Nucleus accumbens (tissue), 56 donors: ENCODE measurements at places on chromosomes 4 and X.

- no peak for DNase-seq
Observed at GRCh38 chrX:153688071-153688470, 345 bp downstream of the SLC6A8 start.

DNA sequence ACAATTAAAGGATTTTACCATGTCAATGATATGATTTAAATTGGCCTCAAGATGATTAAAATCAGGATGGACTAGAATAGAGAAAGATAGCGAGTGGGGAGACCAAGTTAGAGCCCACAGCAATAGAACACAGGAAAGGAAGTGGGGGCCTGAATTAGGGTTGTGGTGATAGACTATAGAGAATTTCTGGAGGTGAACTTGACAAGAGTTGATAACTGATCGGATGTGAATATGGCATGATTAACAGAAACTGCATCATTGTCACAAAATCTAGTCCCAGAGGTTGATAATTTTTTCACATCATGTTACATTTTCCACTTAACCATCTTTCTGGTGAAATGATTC, 26.3 kb upstream of the TRPC3 start:
- no peak for DNase-seq

GRCh38 chrX:34915463-34916225, 27.0 kb upstream of the FAM47B start:
- DNase-seq = no peak

GRCh38 chr4:87851332-87851731, 18.6 kb downstream of the MEPE start:
- no peak for DNase-seq

- DNase-seq = no peak
Observed at GRCh38 chr4:38084877-38085711, 124.9 kb downstream of the PTTG2 start.

DNA sequence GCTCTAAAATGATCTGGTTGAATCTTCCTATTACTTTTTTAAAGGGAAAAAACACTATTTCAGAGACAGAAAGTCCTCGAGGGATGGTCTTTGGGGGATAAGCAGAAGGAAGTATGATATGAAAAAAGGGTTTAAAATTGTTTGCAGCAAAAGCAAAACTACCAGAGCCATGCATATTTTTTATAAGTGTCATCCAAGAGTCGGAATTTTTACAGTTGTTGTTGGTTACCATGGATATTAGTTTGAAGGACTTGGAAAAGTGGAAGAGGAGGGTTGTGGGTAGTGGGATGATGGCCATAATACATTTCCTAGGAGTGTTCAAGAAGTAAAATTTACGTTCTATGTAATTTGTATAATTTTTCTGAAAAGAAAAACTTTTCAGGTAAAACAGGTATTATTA, 134.4 kb downstream of the PCDH7 start:
- DNase-seq = no peak

GRCh38 chr4:183637461-183637860, 21.5 kb downstream of the RWDD4 start:
- no peak for DNase-seq

- DNase-seq = no peak
Observed at GRCh38 chrX:15971696-15972095, 117.1 kb upstream of the AP1S2 start.

DNA sequence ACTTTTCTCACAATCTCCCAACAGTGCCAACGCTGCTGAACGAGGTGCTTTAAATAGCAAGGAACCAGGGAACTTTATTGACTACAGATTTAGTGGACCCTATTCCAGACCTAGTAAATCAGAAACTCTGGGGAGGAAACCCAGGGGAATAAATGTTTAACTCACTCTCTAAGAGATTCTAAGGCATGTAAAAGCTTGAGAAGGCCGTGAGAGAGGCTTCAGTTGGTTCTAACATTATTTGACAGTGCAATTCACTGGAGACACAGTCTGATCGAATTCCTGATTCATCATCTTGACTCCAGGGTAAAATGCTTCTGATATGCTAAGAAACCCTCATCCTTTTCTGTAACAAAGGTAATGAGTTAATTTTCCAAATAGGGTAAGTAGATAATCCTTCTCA, 494.4 kb downstream of the KCNIP4 start:
- no peak for DNase-seq

- DNase-seq = no peak
Observed at GRCh38 chrX:153590961-153591956, 7.7 kb downstream of the CCNQ start.

GRCh38 chrX:124086411-124086810, 124.9 kb downstream of the STAG2 start:
- DNase-seq = no peak

- peak; percentile 42 for DNase-seq
Observed at GRCh38 chrX:129726307-129727111, 12.3 kb upstream of the XPNPEP2 start.

GRCh38 chr4:3074846-3075651, 568 bp downstream of the HTT start:
- DNase-seq = peak; percentile 55

DNA sequence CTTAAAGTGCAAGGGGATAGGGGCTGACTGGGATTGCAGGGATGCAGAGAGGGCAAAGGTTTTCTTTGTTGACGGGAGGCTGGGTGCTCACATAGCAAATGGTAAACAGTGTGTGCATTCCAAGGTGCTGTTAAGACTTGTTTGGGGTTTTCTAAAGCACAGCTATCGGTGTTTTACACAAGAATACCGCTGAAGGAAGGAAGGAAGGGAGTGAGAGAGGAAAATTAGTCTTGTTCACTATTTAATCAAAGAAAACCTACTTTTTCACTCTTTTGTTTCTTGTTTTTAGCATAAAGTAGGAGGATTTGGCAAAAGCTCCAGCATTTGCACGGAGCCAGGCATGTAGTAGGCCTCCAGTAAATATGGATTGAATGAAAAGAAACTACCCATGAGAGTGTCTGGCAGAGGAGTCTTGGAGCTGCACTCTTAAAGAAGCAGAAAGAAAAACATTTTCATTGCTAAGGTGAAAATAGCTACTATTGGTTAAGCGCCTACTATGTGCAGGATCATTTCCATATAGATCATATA, 99.7 kb downstream of the FIP1L1 start:
- DNase-seq = no peak

DNA sequence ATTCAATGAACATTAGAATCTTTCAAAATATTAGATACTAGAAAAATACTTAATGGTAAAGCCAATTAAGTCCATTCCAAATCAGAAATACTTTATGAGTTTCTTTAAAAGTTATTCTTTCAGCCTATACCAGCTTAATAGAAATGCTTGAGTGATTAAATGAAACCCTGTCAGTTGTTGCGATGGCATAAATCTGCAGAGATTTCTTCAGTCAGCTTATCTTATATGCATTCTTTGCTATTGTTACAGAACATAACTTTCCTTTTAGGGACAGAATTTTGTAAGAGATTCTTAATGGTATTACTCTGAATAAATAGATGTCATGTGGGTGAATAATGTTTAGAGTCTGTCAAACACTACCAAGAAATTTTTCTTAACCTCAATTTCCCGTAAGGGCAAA, 325.0 kb upstream of the HAND2 start:
- no peak for DNase-seq

GRCh38 chr4:158818560-158819140, 49.8 kb downstream of the FNIP2 start:
- DNase-seq = no peak

DNA sequence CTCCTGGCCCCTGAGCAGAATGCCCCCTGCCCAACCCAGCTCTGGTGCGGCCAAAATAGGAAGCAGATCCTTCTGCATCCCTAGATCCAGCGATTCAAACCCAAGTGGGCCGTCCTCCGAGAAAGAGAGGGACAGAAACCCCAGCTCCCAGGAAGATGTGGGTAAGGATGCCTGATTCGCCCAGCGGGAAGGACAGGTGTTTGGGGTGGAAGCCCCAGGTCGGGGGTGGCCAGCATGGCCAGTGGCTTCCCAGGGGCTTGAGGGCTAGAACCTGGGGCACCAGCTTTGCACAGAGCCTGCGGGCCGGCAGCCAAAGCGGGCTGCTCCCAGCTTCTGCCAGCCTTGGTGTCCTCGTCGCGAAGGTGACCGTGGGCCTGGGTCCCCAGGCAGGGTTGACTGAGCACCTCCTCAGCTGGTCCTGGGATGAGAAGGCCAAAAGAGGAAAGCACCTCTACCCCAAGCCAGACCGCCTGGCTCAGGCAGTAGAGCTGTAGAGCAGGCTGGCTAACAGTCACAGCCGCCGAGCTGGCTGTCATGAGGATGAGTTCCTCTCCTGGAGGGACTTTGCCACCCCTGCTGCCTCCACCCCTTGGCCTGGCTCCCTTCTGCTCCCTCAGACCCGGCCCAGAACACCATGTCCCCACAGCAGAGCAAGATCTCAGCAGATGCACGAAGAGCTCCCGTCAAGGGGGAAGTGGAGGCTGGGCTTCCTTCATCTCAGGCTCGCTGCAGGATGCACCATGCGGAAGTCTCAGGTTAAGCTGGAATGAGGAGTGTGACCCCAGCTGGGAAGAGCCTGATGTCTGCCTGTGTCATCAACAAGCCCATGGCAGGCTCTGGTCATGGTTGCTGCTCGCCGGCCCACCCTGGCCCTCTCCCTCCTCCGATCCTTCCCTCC, 59.9 kb downstream of the CPZ start:
- DNase-seq = no peak

DNA sequence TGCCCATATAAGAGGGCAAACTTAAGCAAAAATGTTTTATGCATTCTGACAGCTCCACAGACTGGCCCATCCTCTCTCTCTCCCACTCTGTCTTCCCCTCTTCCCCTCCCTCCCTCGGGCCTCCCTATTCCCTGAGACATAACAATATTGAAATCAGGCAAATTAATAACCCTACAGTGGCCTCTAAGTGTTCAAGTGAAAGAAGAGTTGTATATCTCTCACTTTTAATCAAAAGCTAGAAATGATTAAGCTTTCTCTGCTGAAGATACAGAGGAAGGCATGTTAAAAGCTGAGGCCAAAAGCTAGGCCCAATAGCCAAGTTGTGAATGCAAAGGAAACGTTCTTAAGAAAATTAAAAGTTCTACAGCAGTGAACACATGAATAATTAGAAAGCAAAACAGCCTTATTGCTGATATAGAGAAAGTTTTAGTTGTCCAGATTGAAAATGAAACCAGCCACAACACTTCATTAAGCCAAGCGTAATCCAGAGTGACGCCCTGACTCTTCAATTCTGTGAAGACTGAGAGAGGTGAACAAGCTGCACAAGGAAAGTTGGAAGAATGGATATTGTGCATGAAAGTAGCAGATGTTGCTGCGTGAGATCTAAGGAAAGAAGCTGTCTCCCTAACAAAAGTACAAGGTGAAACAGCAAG, 54.9 kb downstream of the USO1 start:
- no peak for DNase-seq

DNA sequence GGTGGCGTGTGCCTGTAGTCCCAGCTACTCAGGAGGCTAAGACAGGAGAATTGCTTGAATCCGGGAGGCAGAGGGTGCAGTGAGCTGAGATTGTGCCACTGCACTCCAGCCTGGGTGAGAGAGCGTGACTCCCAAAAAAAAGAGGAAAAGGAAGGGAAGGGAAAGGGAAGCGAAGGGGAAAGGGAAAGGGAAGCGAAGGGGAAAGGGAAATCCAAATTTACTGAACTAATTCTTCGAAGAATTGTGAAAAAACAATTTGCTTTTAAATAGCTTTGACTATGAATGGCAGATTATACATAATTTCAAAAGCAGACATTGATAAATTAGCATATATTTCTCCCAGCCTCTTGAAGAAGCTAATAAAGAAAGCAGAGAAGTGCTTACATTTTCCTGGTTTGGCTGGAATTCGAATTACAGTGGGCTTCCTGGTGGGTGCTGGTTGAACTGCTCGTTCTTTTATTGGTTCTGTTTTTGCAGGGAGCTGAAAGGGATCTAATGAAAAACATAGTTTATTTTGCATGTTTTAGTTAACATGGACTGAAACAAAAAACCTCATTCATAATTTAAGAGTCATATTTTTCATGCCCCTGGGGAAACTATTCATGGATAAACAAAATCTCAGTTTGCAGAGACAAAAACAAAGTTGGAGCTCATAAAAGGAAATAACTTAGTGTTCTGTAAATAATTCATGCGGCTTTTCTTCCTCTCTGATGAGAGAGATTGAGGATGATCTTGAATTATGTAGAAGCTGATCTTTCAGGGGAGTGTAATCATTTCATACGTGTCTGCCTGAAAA, 66.0 kb downstream of the RPS3A start:
- no peak for DNase-seq

DNA sequence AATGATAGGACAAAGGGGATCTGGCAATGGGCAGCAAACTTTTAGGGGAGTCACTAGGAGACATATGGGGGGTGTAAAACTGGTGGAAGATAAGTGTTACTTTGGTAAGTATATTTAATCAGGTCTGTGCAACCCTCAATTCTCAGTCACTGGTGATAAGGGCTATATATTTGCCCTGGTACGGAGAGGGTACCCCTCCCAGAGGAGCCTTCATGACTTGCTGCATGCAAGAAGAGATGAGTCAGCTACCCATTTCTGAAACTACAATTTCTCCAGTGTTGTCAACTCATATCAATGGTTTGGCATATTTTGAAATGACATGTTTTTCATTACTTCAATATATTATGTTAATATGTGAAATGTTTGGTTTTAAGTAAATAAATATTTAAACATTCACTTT, 14.3 kb downstream of the SMARCAD1 start:
- no peak for DNase-seq

DNA sequence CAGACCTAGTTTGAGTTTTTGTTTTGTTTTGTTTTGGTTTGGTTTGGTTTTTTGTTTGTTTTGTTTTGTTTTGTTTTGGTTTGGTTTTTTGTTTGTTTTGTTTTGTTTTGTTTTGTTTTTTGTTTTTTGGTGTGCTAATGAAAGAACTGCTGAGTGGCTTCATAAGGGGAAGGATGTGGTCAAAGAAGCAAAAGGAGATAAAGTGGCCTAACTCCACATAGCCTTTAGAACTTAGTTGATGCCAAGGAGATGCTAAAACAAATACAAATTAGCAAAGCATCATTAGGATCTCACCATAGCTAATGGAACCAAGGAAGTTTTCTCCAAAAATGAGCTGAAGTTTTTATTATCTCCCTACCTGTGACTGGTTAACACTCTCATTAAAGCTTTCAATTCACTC, 44.6 kb upstream of the TMEM164 start:
- DNase-seq = no peak

DNA sequence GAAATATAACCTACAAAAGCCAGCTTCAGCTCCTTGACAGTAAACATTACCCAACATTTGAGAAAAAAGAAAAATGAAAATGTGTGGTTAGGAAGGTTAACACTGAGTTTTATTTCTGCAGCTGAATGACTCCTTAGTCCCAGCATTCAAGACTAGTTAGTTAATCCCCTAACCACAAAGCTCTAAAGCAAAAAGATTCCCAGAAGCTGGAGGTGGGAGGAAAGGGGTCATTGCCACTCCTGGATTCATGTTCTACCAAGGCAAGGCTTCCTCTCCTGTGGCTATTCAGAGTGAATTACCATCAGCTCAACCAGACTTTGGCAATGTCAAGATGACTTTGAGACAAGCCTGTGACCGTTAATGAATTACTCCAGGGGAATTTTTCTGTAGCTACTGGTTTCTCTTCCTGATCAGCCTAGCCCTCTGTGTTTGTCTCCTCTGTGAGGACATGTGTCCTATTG, 63.6 kb downstream of the HADH start:
- DNase-seq = no peak

- no peak for DNase-seq
Observed at GRCh38 chr4:106165351-106166010, 150.5 kb downstream of the TBCK start.
